ENCODE measurements at places on chromosomes 2 and 18.

- DNase-seq, result peak; percentile 29
Measured at GRCh38 chr2:69554981-69555380, 88.6 kb downstream of the AAK1 start.

GRCh38 chr18:10523544-10523943, 2.3 kb upstream of the NAPG start:
- no peak for DNase-seq

GRCh38 chr2:9885036-9885684, 41.9 kb downstream of the TAF1B start:
- DNase-seq, result peak; percentile 40

DNA sequence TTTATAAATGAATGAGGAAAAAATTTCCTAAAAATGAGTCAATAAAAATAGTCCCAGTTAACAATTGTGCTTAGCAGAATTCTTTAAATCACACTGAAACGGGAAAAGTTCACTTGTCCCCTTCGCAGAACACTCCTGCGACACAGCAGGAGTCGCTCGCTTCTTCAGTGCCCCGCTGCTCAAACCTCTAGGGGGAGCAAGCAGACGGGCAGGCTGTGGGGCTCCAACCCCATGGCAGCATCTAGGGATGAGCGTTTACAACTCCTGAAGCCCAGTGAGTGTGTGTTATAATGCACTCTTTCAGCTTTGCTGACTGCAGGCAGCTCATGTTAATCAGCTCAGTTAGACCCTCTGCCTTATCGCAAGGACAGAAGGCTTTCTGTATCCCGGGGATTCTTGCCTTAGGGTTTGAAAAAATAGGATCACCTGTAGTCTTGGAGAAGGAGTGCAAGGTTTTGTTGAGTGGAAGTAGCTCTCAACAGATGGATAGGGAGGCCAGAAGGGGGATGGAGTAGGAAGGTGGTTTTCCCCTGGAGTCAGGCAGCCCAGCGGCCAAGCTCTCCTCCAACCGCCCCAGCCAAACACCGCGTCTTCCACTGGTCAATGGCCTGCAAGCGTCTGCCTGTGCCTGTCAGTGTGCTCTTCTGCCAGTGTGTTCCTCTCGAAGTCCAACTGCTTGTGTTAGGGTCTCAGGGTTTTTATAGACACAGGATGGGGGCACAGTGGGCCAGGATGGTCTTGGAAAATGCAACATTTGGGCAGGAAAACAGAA, 1977.7 kb upstream of the LRRTM1 start:
- DNase-seq, result no peak

GRCh38 chr18:50627594-50628532, 68.0 kb downstream of the MAPK4 start:
- DNase-seq, result no peak

GRCh38 chr18:30280861-30281470, 761.6 kb downstream of the DSC3 start:
- peak; percentile 69 for DNase-seq

DNA sequence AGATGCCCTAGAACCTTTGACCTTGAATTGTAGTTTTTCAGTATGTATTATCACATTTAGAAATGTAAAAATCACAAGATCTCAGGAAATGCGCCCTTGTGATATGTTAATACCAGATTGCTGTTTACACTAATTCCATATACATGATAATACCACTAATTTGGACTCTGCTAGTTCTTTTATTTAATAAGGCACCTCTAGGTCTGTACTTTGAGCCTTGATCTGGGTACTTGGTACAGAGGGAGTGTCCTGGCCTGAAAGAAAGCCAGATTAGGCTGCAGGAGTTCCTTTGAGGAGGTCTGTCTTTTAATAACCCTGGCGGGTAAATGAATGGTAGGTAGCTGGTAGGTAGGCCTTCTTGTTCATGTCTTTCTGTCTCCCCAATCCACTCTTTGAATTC, 26.3 kb downstream of the PLEKHA3 start:
- no peak for DNase-seq

DNA sequence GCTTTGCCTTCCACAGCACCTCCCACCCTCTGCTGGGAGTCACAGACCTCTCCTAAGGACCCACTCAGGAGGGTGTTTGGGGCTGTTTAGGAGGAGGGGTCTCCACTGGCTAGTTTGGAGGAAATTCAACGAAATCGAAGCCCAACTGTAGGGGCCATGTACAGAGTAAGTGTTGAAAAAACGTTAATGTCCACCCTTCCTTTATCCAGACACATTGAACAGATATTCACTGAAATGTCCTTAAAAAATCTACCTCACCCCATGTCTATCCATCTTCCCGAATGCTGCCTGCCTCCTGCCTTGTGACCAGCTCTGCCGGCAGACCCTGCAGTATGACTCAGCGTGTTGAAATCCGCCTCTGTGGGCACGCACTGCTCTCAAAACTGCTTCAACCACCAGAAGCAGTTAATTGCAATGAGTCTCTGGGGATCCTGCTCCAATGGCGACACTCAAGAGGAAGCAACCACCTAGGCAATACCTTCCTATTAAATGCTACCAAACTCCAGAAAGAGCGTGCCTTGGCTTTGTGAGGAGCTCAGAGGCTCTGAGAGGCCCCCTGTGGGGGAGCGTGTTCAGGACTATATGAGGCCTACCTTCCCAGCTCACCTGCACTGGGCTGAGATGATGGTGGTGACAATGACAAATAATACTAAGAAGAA, 61.4 kb upstream of the RTN4 start:
- DNase-seq, result peak; percentile 95

DNA sequence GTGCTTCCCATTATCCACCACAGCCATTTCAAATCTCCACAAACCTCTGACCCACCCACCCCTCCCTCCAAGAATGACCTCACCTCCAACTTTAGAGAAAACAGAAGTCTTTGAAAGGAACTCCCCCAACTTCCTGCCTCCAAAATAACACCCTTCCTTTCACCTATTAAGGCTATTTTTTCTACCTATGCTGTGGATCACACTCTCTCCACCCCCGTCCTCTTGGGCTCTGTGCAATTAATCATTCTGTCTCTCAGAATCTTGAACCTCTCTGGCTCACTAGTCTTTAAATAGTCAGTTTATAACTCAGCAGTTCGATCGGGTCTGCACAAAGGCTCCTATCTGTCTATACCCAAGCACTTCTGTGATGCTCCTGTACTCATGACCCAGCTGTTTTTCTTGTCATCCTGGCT, 37.3 kb upstream of the XPO1 start:
- no peak for DNase-seq

GRCh38 chr2:99512181-99512591, 22.4 kb upstream of the REV1 start:
- DNase-seq, result no peak

Measured in choroid plexus epithelial cell (primary cell).